ENCODE measurements at places on chromosomes 6 and 20.
A peak's percentile ranks its signal among the peaks of the same experiment; 100 is the strongest.

GRCh38 chr20:34896086-34896621 lies 19.7 kb downstream of the ACSS2 start:
- no peak for DNase-seq

GRCh38 chr6:124694139-124694705 lies 268.0 kb upstream of the RNF217 start:
- DNase-seq: peak; percentile 86

DNA sequence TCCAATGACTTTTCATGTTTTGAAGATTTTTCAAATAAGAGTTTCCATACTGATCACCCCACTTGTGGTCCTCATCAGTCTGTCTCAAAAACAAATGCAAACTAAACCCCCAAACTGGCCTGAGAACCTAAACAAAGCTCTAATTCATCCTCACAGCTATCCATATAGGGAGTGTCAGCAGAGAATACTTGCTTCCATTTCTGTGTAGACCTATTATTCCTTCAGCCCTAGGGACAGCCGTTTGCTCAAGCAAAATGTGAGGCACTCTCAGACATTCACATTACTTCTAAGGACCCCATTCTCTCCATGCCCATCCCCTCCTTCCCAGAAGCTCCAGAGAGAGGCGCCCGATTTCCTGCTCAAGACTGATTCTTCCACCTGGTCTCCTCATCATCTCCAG lies 24.6 kb downstream of the DNAAF9 start:
- no peak for DNase-seq

DNA sequence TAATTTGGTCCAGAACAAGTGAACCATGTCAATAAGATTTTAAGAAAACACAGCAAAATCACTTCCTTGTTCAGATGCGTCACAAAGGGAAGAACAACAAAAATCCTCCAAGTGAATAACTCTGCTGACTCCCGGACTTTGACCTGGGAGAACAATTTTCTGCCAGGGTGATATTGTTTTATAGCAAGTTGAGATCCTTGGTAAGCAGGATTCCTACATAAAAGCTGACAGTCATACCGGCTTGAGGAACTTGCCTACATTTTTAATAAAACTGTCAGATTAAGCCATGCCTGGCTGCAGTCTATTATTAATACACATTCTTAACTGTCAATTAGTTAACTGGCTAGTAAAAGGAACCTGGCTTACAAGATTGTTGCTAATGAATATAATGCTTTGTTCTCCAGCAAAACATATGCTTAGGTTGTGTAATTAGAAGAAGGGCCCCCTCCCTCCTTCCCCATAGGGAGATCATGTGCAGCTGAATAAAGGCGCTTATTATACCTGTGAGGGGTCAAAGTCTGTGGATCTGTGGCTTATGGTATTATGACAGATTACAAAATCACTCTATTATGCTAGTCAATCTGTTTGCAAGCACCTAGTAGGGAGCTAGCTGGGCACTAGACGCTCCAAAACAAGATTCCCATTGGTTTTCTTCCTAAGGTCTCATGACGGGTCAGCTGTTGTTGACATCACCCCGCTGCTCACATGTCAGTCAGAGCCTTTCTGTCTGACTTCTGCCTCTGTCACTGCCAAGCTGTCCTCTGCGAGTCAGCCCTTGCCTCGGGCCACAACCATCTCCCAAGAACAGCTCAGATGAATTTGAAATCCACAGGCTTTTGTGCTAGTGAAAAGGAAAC lies 44.6 kb upstream of the SEC63 start:
- peak; percentile 91 for DNase-seq

- DNase-seq: no peak
These were observed 885 bp upstream of the GZF1 start for GRCh38 chr20:23361119-23361475.

- no peak for DNase-seq
These were observed 157.2 kb downstream of the ZDHHC14 start for GRCh38 chr6:157538168-157538567.

DNA sequence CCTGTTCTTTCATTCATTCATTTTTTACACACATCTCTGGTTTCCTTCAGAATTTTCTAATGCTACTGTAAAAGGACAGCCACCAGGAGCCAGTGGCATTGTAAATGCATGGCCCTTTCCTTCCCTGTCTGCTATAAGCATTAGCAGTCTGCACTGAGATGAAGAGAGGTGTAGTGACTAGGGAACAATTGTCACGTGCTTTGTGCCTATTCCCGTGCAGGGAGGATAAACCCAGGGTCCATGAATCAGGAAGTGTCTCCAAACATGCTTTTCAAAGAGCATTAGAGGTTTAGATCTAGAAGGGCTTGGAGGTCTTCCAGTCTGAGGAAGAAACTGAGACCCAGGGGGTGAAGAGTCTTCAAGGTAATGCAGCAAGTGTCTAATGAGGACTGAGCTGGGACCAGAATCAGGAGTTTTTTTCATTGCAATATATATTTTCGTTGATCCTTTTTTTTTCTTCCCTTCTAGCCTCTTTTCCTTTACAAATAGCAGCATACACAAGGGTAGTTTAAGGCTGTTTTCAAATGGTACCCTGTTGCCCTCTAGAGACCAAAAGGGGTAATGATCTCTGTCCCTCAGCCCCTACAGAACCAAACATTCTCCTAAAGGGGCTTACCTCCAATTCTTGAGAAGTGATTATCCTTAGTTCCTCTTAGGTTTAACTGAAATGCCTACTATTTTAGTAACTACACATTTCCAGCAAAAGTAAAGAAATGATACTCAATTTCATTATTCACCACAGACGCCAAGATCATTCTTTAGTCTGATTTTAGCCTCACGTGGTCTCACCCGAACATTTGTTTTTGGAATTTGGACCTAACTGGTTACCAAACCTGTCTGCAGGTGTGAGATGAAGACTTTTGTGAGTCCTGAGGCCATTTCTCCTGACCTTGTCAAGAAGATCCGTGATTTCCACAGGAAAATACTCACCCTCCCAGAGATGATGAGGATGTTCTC lies 6.6 kb downstream of the TRIM15 start:
- DNase-seq: peak; percentile 60

DNA sequence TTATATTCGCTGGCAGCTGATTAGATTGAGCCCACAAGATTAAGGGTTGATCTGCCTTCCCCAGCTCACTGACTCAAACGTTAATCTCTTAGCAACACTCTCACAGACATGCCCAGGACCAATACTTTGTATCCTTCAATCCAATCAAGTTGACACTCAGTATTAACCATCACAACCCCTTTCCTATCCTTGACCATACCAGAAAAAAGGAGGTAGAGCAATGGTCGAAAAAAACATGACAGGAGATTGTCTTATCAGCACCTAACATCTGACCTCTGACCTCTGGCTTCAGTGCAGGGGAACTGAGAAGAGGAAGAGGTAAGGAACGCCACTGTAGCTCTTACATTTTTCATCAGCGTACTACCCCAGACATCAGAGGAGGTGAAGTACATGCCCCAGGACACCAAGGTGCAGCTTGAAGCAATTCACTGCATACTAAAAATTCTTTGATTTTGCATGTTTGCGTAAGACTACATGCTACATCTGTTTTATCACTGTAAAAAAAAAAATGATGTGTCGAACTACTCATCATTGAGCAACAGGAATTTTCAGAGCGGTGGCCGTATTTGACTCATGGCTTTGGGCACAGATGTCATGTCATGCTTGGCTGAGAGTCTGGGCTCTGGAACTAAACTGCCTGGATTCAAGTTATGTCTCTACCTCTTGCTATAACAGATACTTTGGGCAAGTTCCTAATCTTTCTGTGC lies 188.0 kb upstream of the TAB2 start:
- DNase-seq: no peak

DNA sequence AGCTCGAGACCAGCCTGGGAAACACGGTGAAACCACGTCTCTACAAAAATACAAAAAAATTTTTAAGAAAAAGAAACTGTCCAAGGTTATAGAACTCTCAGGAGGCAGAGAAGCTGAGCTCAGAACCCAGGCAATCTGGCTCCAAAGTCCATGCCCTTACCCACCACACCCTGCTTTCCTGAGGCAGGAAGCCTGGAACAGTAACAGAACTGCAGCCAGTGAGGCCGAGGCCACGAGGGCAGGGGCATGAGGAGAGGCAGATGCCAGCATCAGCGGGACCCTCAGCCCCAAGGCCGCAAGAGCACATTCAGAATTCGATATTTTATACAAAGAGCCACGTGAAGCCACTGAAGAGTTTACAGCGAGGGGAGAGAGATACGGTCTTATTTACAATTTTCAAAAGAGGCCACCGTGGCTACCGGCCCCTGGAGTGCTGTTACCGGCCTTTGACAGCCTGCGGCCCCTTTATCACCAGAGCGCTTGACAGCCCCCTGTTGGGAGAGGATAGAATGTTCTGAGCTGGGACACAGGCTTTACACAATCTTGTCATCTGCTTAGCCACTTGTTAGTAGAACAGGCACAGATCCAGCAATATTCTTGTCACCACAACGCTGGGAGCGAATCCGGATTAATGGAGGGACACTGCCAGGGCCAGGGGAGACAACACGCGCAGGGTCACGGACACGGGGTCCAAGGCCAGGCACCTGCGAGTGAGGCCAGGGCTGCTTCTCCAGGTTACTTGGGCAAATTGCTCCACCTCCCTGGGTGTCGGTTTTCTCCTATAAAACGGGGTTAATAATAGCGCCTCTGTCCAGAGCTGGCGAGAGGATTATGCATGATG lies 5.6 kb downstream of the SPATA2 start:
- peak; percentile 26 for DNase-seq

GRCh38 chr20:62449951-62450691 lies 22.8 kb upstream of the RBBP8NL start:
- peak; percentile 7 for DNase-seq

GRCh38 chr20:18138266-18138582 lies 561 bp downstream of the KAT14 start:
- no peak for DNase-seq

GRCh38 chr20:38187517-38187916 lies 22.4 kb upstream of the TGM2 start:
- no peak for DNase-seq

All from NCI-H524 (cell line).